ENCODE measurements at places on chromosomes 11 and 22. TPM values are rescaled to one million over a fixed set of nuclear protein-coding genes. Genes with fewer than 3 reads are reported as not detected.

Gene LRRC4C
- not detected for total RNA-seq

Gene SAMM50
- 72.2 TPM for total RNA-seq

GRCh38 chr11:94025690-94026394 is 4.7 kb downstream of the HEPHL1 start:
- peaks cover 21% of the 10 kb centered on the region for H3K4me1 ChIP-seq
- no peak for DNase-seq
- H3K4me3 ChIP-seq, result no peak overlapping the region
- H3K27ac ChIP-seq, result no peak overlapping the region
- H3K27me3 ChIP-seq, result no peaks in the 10 kb centered on the region
- H3K36me3 ChIP-seq, result no peaks in the 10 kb centered on the region

DNA sequence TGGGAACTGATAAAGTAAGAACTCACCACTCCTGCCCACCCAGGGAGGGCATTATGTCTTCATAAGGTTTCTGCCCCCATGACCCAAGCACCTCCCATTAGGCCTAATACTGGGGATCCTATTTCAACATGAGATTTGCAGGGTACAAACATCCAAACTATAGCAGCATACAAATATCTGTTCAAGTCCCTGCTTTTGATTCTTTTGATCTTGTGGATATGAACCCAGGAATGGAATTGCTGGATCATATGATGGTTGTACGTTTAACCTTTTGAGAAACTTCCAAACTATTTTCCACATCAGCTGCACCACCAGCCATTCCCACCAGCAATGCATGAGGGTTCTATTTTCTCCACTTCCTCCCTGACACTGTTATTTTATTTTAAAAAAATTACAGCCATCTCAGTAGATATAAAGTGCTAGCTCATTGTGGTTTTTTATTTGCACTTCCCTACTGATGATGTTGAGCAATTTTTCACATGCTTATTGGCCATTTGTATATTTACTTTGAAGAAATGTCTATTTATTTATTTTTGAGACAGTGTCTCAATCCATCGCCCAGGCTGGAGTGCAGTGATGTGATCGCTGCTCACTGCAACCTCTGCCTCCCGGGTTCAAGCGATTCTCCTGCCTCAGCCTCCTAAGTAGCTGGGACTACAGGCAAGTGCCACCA is 7.1 kb upstream of the ATG16L2 start:
- peaks cover 34% of the 10 kb centered on the region for H3K4me1 ChIP-seq
- H3K4me3 ChIP-seq, result no peak overlapping the region
- H3K36me3 ChIP-seq, result no peaks in the 10 kb centered on the region
- no peaks in the 10 kb centered on the region for H3K27me3 ChIP-seq
- peak overlapping the region; percentile 86 for H3K27ac ChIP-seq

- peaks cover 25% of the 10 kb centered on the region for H3K4me1 ChIP-seq
- H3K27ac ChIP-seq, result peak overlapping the region; percentile 88
- H3K36me3 ChIP-seq, result peaks cover 16% of the 10 kb centered on the region
These were observed 773 bp upstream of the PATL1 start for GRCh38 chr11:59669611-59670009.

DNA sequence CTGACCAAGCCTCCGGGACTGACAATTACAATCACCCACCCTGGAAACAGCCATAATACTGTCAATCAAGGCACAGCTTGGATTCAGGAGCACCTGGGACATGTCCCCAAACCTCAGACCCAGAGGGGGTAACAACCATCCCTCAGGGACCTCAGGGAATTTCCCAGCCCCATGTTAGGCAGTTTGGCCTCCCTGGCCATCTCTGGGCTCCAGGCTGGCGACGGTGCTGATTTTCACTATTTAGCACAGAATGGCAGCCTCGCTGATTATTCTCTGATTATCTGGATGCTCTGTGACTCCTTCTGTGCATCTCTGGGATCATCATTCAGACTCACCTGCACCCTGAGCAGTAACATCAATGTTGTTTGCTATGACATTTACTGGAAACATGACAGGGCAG is 45.8 kb upstream of the VPREB1 start:
- H3K36me3 ChIP-seq, result no peaks in the 10 kb centered on the region
- H3K27ac ChIP-seq, result no peak overlapping the region

Gene TMEM126A
- 17.7 TPM for total RNA-seq

- no peak overlapping the region for H3K27ac ChIP-seq
- H3K4me3 ChIP-seq, result no peak overlapping the region
- no peaks in the 10 kb centered on the region for H3K36me3 ChIP-seq
- no peaks in the 10 kb centered on the region for H3K4me1 ChIP-seq
These were observed 21.5 kb downstream of the ETS1 start for GRCh38 chr11:128565881-128566280.
